ENCODE measurements at places on chromosomes 6 and 20.

- DNase-seq: no peak
Measured at GRCh38 chr6:101666256-101666655, 272.7 kb downstream of the GRIK2 start.

GRCh38 chr6:124869416-124869815 is 92.8 kb upstream of the RNF217 start:
- DNase-seq: no peak

- no peak for DNase-seq
Measured at GRCh38 chr20:32159766-32160221, 47.7 kb downstream of the PLAGL2 start.

GRCh38 chr6:111758608-111759329 is 114.5 kb downstream of the FYN start:
- DNase-seq: no peak

DNA sequence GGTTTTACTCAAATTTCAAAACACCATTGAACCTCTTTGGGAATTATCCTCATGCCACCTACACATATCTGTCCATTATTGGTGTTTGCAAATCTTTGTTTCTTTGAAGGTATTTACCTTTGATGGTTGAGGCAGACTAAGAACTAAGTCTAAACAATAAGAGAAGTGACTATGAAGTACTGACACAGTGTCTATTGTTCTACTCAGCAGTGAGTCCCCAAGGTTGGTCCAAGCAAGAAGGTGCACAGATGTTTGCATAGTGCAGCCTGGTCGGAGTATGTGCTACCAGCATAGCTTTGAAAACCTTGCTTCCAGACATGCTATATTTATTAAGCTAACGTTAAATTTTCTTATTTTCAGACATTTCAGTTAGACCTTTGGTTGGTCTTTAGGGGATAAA is 19.5 kb downstream of the LRRC1 start:
- no peak for DNase-seq

GRCh38 chr20:12252793-12253192 is 335.1 kb downstream of the BTBD3 start:
- no peak for DNase-seq

DNA sequence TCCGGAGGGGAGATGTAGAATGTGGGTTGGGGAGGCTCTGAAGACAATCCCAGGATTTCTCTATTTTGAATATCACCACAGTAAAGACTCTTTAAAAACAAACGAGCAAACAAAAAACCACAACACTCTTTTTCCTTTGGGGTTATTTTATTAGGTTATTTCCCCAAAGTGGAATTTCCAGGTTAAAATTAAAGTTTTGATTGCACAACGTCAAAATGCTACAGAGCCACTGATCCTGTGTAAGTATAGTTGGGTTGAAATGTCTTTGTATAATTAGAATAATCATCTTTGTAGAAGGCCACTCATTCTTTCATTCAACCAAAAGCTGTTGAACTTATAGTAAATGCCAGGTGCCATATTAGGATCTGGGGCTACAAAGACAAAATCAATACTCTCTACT is 19.6 kb upstream of the PIM1 start:
- DNase-seq: no peak

DNA sequence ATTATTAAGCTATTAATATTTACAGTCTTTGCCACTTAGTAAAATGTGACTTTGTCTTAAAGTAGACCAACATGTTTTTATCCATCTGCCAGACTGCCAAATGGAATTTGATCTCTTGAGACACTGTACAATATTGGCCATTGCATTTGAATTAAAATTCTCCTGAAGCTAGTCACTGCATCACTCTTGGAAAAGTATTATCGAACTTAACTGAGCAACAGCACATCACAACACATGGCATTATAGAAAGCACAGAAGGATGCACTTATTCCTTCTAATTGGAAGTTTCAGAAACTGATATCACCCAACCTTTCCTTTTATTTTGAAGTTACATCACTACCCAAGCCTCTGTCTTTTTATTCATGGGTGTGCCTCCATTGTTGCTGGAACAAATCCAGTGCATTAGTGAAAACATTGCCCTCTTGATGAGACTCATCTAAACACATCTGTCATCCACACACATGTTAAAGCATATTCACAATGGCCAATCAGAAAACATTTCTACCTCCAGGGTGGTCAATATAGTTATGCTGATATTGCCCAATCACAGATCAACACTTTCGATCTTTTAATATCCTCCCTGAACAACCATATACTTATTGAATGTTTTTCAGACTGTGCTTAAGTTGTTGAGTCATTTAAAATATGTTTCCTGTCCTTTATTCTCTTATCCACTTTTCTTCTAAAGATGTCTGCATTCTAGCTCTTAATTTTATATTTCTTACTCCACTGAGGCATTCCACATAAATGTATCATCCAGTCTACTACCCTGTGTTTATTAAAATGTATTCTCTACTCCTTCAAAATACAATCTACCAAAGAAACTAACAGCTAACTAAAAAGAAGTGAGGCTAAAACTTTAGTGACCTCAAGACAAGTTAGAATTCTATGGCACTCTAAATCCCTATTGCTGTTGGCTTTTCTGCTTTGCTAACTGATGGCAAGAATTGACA is 535.0 kb downstream of the RFPL4B start:
- no peak for DNase-seq

DNA sequence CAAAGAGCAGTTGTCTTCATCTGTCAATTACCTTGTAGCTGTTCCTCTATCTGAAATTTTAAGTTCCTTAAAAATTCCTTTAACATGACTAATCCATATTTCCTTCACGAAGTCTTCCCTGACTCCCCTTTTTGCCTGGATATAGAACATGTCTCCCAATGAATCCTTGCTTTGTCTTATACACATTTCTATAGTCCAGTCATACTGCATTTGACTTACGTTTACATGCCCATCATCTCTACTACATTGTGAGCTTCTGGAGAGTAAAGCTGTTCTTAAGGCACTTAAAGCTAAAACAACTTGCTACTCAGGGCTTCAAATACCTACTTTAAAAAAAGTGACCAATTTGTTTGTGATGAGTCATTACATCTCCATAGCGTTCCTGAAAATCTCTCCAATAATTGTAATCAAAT is 4.9 kb downstream of the REV3L start:
- no peak for DNase-seq

- DNase-seq: no peak
Measured at GRCh38 chr20:20796766-20797440, 84.5 kb upstream of the RALGAPA2 start.

- no peak for DNase-seq
Measured at GRCh38 chr6:4164117-4164442, 28.7 kb upstream of the ECI2 start.

DNA sequence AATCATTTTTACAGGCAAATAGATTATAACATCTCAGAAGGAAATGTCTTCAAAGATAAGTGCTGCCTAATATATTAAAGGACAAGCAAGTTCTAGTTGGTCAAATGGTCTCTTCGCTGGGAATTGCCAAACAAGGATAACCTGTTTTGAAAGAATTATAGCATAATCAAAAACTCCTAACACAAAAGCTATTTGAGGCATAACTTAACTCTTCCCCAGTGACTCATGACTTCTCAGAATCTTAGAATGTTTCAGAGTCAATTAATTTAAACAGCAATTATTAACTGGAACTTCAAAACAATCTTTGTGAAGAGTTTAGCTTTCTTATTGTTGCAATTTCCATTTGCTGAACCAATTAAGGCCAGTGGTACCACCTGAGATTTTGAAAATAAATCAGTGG is 126.6 kb downstream of the MTFR2 start:
- DNase-seq: no peak

- DNase-seq: no peak
Measured at GRCh38 chr20:61072398-61072797, 179.7 kb upstream of the CDH4 start.

DNA sequence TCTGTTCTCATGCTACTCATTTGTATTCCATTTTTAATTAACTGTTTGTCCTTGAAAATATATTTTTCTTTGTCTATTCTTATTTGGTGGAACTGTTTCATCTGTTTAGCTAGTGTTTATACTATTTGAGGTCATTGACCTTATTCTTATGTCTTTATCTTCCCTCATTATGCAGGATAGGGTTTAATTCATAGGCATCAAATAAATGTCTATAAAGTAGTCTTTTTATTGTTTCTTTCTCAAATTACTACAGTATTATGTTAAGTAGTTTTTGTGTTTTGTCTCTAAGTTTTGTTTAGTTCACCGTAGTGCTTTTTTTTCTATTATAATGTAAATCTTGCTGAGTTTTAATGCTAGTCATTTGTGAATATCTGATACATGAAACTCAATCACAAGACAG is 19.0 kb downstream of the TIAM2 start:
- DNase-seq: no peak

DNA sequence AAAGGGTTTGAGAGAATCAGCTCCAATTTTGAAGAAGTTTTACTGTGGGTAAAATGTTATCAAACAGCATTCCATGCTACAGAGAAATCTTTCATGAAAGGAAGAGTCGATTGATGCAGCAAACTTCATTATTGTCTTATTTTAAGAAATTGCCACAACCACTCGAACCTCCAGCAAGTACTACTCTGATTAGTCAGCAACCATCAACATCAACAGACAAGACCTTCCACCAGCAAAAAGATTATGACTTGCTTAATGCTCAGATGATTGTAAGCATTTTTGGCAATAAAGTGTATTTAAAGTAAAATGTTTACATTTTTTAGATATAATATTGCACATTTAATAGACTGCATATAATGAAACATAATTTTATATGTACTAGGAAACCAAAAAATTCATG is 87.5 kb downstream of the AKAP7 start:
- no peak for DNase-seq

GRCh38 chr6:110703906-110704594 is 111.2 kb downstream of the CDK19 start:
- no peak for DNase-seq

DNA sequence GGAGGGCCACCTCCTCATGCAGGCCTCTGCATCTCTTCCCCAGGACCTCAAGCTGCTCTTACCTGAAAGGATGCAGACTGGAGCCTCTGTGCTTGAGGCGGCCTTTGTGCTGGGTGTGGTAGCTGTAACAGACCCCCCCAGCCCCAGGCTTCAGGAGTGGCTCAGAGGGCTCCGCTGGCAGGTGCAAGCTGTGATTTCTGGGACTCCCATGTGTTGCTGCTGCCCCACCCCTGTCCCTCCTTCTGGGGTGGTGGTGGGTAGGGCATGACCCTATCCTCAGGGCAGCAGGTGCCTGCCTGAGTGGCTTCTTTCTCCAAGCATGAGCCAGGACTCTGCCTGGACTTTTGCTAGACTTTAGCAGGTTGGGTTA is 121.2 kb downstream of the SULF2 start:
- no peak for DNase-seq

GRCh38 chr6:156840136-156840535 is 63.0 kb downstream of the ARID1B start:
- no peak for DNase-seq

DNA sequence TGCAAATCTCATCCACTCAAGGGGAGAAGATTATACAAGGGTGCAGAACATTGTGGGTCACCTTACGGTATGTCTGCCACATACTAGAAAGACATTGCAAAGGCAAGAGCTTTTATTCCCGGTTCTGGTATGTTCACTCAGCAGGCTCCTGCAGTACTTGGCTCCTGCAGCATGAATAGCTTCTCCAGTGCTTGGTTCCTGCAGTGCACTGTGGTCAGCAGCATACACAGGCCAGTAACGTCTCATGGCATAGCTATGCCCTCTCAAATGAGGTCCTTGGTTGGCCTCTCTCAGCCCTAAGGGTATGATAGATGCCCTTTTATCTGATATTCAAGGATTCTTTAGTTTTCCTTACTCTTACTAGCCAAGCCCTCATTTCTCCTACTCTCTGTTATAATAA is 12.6 kb downstream of the TCP11 start:
- DNase-seq: no peak

DNA sequence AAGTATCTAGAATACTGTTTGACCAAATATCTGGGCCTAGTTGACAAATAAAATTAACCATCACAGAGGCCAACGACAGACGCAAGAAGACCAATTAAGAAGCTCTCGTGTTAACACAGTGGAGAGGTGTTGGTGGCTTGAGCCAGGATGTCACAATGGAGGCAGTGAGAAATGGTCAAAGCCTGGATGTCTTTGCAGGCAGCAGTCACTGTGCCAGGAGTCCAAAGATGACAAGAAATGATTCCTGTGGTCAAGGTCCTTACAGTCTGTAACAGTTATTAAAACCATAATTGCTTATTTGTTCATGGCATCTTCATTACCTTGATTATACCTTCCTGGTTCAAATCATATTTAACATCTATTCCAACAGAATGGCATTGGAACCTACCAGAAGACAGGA is 91.3 kb upstream of the EDN1 start:
- DNase-seq: no peak

- no peak for DNase-seq
Measured at GRCh38 chr20:48040491-48040890, 255.2 kb upstream of the SULF2 start.

DNA sequence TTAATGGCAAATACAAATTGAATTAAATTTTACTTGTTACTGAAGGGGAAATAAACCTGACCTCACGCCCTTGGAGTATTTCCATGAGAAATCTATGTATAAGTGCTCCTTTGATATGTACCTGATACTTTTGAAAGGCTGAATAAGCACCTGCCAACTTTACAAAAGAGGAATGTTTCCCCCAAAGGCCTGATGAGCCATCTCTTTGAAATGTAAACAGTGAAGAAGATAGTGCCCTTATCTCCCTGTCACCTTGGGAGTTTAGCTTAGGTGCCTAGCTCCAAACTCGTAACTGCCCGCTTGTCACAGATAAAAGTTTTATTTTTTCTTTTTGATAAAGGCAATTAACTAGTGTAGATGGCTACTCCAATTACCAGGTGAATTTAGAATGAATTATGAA is 1.1 kb upstream of the ZNF343 start:
- no peak for DNase-seq

DNA sequence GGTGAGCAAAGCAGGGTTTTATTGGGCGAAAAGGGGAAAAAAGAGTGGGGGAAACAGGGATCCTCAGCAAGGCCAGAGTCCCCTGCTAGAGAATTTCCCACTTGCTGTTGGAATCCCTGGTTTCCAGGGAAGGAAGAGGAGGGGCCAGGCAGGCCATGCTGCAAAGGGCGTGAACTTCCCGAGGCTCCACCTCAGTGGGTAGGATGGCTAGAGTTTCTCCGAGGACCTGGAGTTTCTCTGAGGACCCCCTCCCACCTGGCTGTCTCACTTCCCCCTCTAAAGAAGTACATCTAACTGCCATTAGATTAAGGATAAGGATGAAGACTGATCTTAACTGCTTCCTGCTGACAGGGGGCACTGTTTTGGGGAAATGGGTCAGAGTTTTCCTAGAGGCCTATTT is 1239.3 kb upstream of the GJE1 start:
- DNase-seq: no peak

DNA sequence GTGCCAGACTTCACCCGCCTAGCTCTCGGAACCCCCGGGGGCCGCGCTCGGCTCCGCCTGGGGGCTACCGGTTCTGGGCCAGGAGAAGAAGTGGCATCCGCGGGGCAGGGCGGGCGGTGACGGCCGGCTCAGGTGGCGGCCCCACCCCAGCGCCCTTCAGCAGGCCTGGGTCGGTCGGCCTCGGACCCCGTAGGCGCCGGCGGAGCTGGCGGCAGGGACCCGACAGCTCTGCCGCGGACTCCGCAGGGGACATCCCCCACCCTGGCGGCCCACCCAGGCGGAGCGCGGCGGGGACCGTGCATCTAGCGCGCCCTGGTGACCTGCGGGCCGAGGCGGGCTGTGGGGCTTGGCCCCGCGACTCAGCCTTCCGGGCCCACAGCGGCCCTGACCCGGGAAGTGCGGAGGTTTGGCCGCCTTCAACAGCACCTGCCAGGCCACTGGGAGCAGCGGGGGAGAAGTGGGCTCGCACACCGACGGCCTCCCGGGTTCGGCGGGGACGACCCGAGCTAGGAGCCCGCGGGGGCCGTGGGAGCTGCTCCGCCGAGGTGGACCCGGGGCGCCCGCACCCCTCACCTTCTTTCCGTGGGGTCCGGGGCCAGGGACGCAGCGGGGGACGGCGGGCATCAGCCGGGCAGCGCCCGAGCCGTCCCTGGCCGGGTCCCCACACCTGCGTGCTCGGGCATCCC is 87.1 kb downstream of the TMEM242 start:
- no peak for DNase-seq

Data from stimulated activated CD8-positive, alpha-beta memory T cell treated with anti-CD3 and anti-CD28 coated beads, Interleukin-15, amount 100 ng/mL, for 4 hours (primary cell).